Activated CD8-positive, alpha-beta memory T cell treated with anti-CD3 and anti-CD28 coated beads, Interleukin-2, amount 10 ng/mL, durations not matched to agents 7 days and 5 days (primary cell): ENCODE measurements at places on chromosomes 11 and 22. TPM values are rescaled to one million over a fixed set of nuclear protein-coding genes. Genes with fewer than 3 reads are reported as not detected.

Gene SFI1
- total RNA-seq, result 150 TPM

Gene OR8D1
- total RNA-seq, result not detected

Gene LARGE1
- 0.58 TPM for total RNA-seq

Gene ART1
- total RNA-seq, result not detected

Gene CSF2RB
- total RNA-seq, result 3.0 TPM

Gene DENND5A
- total RNA-seq, result 19.0 TPM

Gene KCNJ1
- not detected for total RNA-seq

Gene OR51B4
- total RNA-seq, result not detected

Gene ADM2
- 5.3 TPM for total RNA-seq

DNA sequence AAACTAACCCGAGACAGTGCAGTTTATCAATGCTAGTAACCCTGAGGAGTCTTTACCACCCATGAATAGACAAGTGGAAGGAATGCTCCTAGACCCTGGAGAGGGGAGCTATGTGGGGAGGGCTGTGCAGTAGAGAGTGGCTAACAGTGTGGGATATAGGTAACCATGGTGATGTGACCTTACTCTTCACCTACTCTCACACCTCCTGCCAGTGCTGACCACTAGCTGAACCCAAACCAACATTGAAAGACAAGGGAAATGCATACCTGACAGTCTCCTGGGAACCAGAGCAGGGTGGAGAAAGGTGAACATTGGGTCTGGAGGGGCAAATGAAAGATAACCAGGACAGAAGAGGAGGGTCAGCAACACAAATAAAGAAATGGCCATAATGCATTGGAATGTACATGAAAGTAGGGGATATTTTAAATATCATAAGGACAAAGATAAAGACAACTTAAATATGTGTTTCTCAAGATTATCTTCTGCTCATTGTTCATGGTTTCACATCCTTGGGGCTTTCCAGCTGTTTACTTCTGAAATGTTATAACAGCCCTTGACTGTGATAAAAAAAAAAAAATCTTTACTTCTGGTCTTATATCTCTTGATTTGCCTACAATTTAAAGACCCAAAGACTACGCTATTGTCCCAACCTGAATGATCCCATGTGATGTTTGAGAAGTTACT, 983.3 kb upstream of the TENM4 start:
- H3K27me3 ChIP-seq, result no peaks in the 10 kb centered on the region
- DNase-seq, result no peak
- no peaks in the 10 kb centered on the region for H3K4me1 ChIP-seq
- no peak overlapping the region for H3K4me3 ChIP-seq

GRCh38 chr22:22161924-22162851, 82.4 kb upstream of the VPREB1 start:
- no peak overlapping the region for H3K4me3 ChIP-seq
- no peak for DNase-seq
- no peaks in the 10 kb centered on the region for H3K36me3 ChIP-seq
- no peak overlapping the region for H3K27ac ChIP-seq

DNA sequence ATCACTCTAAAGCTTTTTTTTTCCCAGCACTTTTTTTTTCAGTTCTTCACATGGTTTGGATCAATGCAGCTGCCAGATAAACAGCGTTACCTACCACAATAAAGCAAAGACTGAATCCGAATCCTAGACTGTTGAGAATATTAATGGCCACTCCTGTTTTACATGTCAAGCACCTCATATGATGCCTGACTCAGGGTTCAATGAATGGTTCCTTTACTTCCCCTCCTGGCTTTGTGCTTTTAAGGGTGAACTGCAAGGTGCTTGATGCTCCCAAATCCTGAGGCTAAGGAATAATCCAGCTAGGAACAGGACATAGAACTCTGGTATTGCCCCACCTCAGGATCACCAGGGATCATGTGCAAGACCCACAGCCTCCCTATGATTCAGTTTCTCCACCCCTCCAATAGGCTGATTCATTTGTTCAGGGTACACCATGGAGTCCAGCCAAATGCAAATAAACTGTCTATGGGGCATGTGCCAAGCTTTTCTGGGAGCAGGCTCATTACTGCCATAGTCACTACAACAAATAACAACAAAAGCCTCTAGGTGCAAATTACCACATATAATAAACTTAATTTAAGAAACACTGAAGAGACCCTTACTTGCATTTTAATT, 104.3 kb downstream of the GAB2 start:
- H3K4me1 ChIP-seq, result peaks cover 65% of the 10 kb centered on the region
- no peak overlapping the region for H3K4me3 ChIP-seq
- no peaks in the 10 kb centered on the region for H3K27me3 ChIP-seq
- no peak overlapping the region for H3K27ac ChIP-seq
- peaks cover 22% of the 10 kb centered on the region for H3K36me3 ChIP-seq
- DNase-seq, result no peak

- H3K36me3 ChIP-seq, result peaks cover 10% of the 10 kb centered on the region
- H3K4me1 ChIP-seq, result peaks cover 31% of the 10 kb centered on the region
These were observed 1.6 kb downstream of the CD59 start for GRCh38 chr11:33734441-33735270.

GRCh38 chr22:37486224-37486845, at the start of gene MFNG:
Gene MFNG (minus strand): TSS chr22:37486384. CDS start chr22:37486177, 207 bp downstream.
- H3K27me3 ChIP-seq, result no peaks in the 10 kb centered on the region
- peaks cover 27% of the 10 kb centered on the region for H3K36me3 ChIP-seq
- H3K4me1 ChIP-seq, result peaks cover 47% of the 10 kb centered on the region
- peak within 1 kb of the TSS; percentile 94 for H3K4me3 ChIP-seq
- peak within 1 kb of the TSS; percentile 88 for H3K27ac ChIP-seq

DNA sequence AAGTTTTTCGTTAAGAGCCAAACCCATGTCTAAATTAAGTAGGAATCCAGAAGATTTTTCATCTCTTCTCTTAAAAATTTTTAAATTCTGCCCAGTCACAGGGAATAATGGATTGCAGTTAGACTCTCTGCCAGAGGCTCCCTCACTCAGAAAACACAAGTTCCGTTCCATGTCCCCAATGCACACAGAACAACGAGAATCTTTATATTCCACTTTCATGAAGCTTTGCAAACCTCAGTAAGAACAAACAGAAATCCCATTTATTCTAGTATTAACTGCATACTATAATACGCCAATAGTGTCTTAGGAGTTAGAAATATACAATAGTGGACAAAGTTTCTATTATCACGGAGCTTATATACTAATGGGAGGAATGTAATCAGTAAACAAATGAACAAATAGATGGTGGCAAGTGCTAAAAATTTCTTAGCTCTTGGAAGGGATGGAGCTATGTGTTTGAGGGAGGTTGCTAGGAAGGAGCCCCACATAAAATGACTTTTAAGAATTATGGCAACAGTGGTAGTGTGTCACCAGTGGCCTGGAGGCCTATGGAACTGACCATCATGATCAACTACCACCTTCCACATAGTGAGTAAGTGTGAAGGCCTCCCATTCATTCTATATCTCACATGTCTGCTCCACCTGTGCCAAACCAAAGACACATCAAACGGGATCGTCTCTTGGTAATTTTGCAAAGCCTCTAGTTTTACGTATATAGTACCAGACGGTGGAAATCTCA, 24.9 kb downstream of the PICALM start:
- peaks cover 80% of the 10 kb centered on the region for H3K4me1 ChIP-seq
- H3K4me3 ChIP-seq, result peak overlapping the region; percentile 9
- no peaks in the 10 kb centered on the region for H3K27me3 ChIP-seq
- peaks cover 10% of the 10 kb centered on the region for H3K36me3 ChIP-seq

DNA sequence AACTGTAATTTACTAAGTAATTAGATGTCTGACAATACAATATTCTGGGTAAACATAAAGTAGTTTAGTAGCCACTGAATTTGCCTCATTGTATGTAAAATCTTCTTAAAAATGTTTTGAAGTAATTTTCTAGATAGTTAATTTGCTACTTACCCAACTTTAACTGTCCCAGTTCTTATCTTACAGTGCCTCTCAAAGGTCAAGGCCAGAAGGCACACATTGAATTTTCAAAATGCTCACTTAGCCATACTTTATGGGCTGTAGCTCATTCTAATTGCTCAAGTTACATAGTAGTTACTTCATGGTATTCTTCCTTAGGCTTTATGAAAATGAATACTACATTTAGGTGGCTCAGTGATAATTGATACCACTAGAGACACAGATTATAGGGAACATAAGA, 666.6 kb downstream of the CNTN5 start:
- H3K27ac ChIP-seq, result no peak overlapping the region
- no peaks in the 10 kb centered on the region for H3K27me3 ChIP-seq
- no peak for DNase-seq
- no peak overlapping the region for H3K4me3 ChIP-seq

- no peak overlapping the region for H3K4me3 ChIP-seq
- no peaks in the 10 kb centered on the region for H3K4me1 ChIP-seq
- no peaks in the 10 kb centered on the region for H3K36me3 ChIP-seq
These were observed 192.1 kb downstream of the IGLL1 start for GRCh38 chr22:23387827-23388516.

- H3K4me3 ChIP-seq, result no peak overlapping the region
- H3K36me3 ChIP-seq, result no peaks in the 10 kb centered on the region
- H3K4me1 ChIP-seq, result no peaks in the 10 kb centered on the region
These were observed 328.8 kb upstream of the CTSC start for GRCh38 chr11:88666364-88666763.

DNA sequence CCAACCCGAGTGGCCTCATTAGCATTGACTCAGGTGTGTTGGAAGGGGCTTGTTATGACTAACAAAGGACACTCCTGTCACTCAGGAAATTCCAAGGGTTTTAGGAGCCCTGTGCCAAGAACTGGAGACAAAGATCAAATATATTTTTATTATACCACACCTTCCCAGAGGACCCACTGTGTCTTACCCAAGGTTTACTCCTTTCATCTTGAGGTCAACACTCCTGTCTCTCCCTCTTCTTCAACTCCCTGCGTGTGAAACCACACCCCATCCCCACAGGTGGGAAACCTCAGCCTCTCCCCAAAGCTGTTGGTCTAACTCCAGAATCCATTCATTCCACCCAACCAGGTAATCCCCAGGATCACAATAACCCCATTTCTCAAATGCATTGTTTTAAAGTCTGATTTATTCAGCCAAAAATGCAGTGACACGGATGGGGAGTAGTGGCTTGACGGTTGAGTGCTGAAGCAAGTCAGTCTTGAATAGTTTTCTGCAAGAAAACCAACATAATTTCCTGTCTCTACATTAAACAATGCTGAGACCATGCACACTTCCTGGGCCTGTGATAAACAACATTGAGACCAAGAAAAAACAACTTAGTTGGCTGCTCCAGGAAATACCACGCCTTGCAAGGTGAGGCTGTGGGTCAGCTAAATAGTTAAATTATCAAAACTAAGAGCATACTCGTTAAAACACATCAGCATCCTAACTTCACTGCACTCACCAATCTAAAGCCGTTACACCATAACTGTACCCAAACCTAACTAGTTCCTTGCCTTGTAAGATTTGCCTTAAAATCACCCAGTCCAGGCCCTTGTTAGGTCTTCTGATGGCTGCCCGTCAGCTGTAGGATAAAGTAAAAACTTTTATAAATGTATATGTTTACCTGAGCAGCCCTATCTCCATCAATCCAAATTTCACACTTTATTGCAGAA, 38.5 kb upstream of the SPON1 start:
- peaks cover 13% of the 10 kb centered on the region for H3K36me3 ChIP-seq
- peak overlapping the region; percentile 95 for H3K27ac ChIP-seq
- H3K4me3 ChIP-seq, result peak overlapping the region; percentile 46
- DNase-seq, result peak; percentile 57

GRCh38 chr11:73946798-73947458, 3.9 kb upstream of the DNAJB13 start:
- H3K27ac ChIP-seq, result no peak overlapping the region
- DNase-seq, result no peak
- H3K4me3 ChIP-seq, result no peak overlapping the region
- H3K36me3 ChIP-seq, result no peaks in the 10 kb centered on the region
- H3K27me3 ChIP-seq, result no peaks in the 10 kb centered on the region
- no peaks in the 10 kb centered on the region for H3K4me1 ChIP-seq

- H3K4me1 ChIP-seq, result peaks cover 13% of the 10 kb centered on the region
- no peak for DNase-seq
- H3K27me3 ChIP-seq, result peaks cover 15% of the 10 kb centered on the region
- no peak overlapping the region for H3K4me3 ChIP-seq
These were observed 68.3 kb upstream of the TSPAN18 start for GRCh38 chr11:44658506-44658850.

DNA sequence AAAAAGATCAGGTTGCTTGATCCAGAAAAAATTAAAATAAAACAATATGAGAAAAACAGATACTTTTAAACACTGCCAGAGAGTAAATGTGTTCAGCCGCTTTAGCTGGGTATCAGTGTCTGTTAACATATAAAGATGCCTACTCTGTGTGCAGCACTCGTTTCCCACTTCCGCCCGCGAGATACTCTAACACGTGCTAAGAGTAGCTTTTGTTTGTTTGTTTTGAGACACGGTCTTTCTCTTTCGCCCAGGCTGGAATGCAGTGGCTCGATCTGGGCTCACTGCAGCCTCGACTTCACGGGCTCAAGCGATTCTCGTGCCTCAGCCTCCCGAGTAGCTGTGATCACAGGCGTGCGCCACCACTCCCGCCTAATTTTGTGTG, 531 bp upstream of the MEN1 start:
- H3K4me3 ChIP-seq, result peak overlapping the region; percentile 82
- peak; percentile 83 for DNase-seq

GRCh38 chr11:65851083-65851579, 6.8 kb downstream of the CFL1 start:
- H3K4me3 ChIP-seq, result no peak overlapping the region
- peak; percentile 52 for DNase-seq
- no peak overlapping the region for H3K27ac ChIP-seq
- H3K36me3 ChIP-seq, result peaks cover 49% of the 10 kb centered on the region
- no peaks in the 10 kb centered on the region for H3K27me3 ChIP-seq
- peaks cover 22% of the 10 kb centered on the region for H3K4me1 ChIP-seq

DNA sequence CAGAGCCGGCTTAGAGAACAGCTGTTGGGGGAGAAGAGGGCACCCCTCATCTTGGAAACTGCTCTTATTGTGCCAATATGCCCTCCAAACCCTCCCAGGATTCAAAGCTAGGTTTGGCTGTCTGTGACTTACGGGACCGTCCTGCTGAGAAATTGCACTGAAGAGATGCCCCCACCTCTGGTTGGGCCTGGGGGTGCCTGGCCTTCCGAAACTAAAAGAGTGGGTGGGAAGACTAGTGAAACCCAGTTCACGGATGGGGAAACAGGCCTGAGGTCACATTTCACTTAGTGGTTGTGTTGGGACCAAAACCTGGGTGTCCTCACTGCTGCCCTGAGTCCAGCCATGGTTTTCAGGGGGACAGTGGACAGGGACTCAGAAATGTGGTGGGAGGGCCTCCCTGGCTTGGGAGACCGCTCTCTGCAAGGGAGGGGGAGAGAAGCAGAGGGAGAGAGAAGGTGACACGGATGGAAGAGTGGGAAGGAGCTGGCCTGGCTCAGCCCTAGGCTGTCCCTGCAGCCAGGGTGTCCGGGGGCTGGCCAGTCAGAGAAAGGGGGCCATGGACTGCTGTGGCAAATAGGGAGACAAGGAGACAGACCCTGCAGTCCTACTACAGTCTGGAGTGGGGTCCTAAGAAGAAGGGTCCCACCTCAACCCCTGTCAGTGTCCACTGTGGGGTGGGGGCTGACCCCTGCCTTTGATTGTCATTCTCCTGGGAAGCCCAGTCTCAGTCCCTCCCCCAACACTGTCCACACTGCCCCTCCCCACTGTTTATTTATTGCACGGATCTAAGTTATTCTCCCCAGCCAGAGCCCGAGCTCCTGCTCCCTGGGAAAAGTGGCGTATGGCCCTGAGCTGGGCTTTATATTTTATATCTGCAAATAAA, 13.6 kb downstream of the MAFF start:
- H3K27ac ChIP-seq, result no peak overlapping the region
- peaks cover 4% of the 10 kb centered on the region for H3K27me3 ChIP-seq
- no peak for DNase-seq
- H3K4me1 ChIP-seq, result peaks cover 26% of the 10 kb centered on the region
- no peak overlapping the region for H3K4me3 ChIP-seq
